ENCODE measurements at places on chromosomes 7 and 10.

GRCh38 chr7:136016649-136017395 is 39.7 kb upstream of the MTPN start:
- no peak for DNase-seq

DNA sequence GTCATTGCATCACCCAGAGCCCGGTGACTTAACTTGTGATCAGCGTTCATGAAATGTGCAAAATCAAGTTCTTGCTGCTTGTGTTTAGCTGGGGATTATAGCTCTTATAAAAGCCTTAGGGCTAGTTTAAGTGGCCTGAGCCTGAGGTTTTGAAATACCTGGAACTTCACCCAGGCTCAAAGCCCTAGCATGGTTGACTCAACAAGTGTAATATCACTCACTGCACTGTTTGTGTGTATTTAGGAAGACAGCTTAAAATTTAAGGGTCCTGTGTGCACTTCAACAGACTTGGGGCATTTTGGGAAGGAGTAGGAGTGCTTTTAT is 489.5 kb downstream of the GATA3 start:
- no peak for DNase-seq

DNA sequence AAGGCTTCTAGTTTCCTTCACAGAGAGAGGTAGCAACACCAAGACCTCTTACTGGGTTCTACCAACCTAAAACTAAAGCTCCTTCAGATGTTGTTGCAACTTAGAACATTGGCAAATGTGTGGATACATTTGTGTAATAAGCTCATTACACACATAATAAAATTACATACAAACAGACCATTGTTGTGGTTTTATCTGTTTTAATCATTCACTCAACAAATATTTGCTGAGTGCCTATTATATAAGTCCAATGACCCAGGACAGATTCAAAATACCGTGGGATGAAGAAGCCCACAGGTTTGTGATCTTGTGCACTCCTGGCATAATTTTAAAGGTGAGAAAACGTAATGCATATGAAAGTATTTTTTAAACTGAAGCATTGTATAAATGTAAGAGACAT is 160.4 kb upstream of the NPVF start:
- DNase-seq, result no peak

DNA sequence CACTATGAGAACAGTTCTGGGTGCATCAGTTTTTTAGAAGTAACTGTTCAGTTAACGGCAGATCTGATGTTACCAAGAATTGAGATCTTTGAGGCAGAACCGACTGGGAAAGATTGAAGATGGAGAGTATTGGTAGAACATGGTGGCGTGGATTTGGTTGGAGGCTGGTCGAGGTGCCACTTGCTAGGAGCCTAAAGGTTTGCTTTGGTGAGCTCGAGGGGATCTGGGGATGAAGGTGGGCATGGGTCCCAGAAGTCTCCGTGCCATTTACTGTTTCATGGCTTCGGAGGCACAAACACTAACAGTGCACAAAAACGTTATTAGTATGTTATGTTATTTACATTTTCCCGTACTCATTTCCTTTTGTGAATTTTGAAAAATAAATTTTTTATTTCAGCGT is 81.4 kb downstream of the ADCY1 start:
- DNase-seq, result no peak

- no peak for DNase-seq
Measured at GRCh38 chr7:33998476-33998875, 93.1 kb downstream of the BMPER start.

DNA sequence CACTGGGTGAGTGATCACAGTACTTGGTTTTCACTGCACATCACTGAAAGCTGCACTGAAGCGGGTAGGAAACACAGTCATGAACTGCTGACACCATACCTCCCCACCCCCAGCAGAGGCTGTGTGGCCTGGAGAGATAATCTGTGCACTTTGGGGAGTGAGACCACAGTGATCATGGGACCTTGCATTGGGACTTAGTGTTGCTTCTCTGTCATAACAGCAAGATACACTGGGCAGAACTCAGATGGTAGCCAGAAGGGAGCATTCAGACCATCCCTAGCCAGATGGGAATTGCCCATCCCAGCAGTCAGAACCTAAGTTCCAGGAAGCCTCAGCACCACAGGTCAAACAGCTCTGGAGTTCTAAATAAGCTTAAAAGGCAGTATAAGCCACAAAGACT is 346.4 kb upstream of the TMEM229A start:
- DNase-seq, result no peak

GRCh38 chr7:95330961-95331337 is 6.6 kb upstream of the PON1 start:
- no peak for DNase-seq

- DNase-seq, result no peak
Measured at GRCh38 chr7:106520962-106521514, 139.9 kb downstream of the CCDC71L start.

- DNase-seq, result no peak
Measured at GRCh38 chr7:6658618-6659345, 21.7 kb downstream of the ZNF316 start.

DNA sequence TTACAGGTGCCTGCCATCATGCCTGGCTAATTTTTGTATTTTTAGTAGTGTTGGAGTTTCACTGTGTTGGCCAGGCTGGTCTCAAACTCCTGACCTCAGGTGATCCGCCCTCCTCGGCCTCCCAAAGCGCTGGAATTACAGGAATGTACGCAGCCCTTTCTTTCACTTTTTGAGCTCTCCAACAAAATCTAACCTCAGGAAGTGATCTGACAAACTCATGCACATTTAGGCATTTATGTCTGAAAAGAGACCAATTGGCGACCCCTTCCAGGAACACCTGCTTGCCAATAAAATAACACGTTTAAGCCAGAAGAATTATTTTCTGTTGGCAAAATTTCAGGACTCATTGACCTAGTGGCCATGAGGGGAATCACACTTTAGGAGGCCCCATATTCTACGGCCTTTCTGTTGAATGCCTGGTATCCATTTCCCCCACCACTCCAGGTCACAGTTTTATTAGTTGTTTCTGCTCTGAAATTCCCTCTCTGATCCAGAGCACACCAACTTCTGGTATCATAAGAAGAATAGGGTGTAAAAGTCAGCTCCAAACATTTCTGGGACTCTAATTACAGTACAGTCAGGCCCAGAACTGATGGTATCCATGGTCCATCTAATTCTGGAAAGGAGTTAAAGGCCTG is 65.8 kb upstream of the FRMD4A start:
- DNase-seq, result no peak

- no peak for DNase-seq
Measured at GRCh38 chr7:47535704-47536628, 45.9 kb downstream of the TNS3 start.

- no peak for DNase-seq
Measured at GRCh38 chr7:25427721-25428120, 199.4 kb upstream of the NPVF start.

DNA sequence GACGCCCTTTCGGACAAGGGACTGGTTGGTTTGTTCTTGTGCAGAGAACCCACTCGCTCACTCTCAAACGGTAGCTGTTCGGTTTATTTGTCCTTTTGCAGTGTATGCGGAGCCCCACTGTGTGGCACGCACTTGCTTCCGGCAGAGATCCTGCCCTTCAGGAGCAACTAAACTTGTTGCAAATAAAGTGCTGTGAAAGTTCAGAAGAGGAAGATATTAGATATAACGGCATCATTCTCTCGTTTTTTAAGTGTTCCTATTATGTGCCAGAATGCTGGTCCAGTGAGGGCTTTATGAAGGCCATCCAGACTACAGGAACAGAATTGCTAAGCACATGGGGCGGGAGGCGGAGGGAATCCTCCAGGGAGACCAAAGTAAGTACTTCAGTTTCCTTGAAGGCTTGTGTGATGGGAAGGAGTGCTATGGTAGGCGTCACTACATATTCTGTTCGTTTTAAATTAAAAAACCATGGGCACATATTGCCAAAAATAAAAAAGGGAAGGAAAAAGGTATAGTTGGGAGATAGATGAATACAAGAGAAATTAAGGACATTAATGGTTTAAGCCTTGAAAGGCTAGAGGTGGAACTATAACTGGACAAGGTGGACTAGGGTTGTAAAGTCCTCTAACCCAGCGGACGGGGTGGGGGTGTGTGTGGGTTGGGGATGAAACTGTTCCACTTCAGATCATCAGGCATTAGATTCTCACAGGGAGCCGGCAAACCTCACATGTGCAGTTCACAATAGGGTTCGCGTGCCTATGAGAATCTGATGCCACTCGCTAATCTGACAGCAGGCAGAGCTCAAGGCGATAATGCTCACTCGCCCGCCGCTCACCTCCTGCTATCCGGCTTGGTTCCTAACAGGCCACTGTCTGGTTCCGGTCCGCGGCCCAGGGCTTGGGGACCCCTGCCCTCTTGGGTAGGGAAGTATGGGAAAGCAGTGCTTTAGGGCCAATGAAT is 704 bp upstream of the ERLIN1 start:
- peak; percentile 8 for DNase-seq

GRCh38 chr10:86965986-86966654 is 2.2 kb upstream of the ADIRF start:
- no peak for DNase-seq

- DNase-seq, result peak; percentile 6
Measured at GRCh38 chr7:7761340-7761973, 43.0 kb upstream of the RPA3 start.

DNA sequence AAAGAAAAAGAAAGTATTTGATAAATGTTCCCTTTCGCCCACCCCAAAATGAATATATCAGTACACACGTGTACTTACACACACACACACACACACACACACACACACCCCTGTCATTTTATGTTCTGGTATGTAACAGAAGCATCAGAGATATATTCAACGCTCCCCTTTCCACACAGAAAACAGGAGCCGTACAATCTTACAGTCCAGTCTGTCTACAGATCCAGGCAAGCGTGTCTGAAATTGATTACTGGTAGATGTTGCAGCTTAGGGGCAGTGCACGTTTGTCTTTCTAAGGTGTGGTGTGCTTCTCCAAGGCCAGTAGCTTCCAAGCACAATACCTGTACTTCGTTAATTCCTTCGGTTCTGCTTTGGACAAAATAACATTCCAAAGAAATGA is 143.7 kb upstream of the RNF32 start:
- DNase-seq, result no peak

GRCh38 chr7:101140746-101141382 is 13.4 kb upstream of the AP1S1 start:
- no peak for DNase-seq

- no peak for DNase-seq
Measured at GRCh38 chr7:50210706-50211115, 93.8 kb upstream of the IKZF1 start.

DNA sequence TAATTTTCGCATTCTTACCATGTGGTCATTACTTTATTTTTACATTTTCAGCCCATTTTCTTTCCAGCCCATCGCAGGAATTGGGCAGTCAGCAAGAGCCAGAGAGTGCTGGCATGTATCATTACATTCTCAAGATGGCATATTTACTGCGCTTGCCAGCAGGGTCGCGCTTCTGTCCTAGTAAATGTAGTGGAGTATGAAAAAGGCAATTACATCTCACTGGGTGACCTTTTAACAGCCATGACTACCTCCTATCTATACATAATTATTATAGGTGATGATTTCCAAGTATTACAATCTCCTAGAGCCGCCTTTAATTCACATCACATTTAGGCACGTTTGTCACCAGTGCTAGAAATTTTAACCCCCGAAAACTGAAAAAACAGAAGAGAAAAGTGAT is 433.7 kb upstream of the MGMT start:
- peak; percentile 5 for DNase-seq

DNA sequence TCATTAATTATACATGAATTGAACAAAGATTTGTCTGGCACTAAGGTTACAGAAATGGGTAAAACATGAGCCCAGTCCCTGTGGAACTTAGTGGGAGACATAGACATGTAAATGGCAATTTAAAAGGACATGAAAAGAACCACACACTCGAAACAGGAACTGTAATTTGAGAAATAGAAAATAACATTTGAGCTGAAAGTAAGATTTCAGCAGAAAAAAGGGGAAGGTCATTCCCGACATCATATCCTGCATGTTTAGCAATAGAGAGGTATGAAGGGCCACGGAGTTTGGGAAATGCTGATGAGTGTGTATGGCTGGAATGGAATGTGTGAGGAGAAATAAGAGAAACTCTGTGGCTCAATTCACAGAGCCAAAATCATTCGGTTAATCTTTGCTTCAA is 175.4 kb upstream of the AHR start:
- no peak for DNase-seq

DNA sequence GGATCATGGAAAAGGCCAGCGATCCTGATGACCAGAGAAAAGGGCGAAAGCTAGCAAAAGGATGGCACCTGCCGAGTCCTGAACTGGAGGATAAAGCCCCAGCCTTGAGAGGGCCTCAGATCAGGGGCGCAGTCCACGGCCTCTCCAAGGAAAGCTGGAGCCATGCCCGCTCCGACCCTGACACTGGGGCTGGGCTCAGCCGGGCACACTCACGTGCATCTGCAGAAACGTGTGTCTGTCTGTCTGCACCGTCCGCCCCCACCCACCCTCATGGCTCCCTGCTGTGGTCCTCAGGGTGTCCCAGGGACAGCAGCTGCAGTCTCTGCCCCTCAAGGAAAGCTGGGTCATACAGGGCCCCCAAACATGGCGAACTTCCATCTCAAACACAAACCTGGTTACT is 200.5 kb downstream of the TCERG1L start:
- no peak for DNase-seq

DNA sequence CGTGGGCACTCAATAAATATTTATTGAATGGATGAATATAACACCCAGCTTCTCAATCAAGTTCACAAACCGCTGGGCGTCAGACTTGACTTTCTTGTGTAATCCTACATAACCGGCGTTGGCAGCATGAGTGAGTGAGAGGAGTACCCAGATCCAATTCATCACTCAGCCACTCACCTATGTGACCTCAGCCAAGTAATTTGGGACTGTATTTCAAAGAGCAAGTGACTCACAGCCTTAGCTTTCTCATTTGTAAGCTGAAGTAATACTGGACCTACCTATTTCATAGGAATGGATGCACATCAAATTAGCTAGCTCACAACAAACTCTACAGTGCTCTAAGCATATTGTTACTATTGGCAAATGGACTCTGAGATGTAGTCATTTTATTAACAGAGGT is 53.8 kb upstream of the FAM204A start:
- DNase-seq, result no peak

GRCh38 chr7:141157138-141157765 is 83.4 kb downstream of the TMEM178B start:
- DNase-seq, result no peak
